Substantia nigra (tissue), 51 donors: ENCODE measurements at places on chromosomes 16 and 17.
A peak's percentile ranks its signal among the peaks of the same experiment; 100 is the strongest.

GRCh38 chr16:67248073-67248400 is 742 bp upstream of the SLC9A5 start:
- DNase-seq: no peak

- peak; percentile 64 for DNase-seq
These were observed 1.3 kb downstream of the ARL5C start for GRCh38 chr17:39164675-39165143.

GRCh38 chr16:89104930-89105571 is 11.4 kb downstream of the ACSF3 start:
- no peak for DNase-seq

DNA sequence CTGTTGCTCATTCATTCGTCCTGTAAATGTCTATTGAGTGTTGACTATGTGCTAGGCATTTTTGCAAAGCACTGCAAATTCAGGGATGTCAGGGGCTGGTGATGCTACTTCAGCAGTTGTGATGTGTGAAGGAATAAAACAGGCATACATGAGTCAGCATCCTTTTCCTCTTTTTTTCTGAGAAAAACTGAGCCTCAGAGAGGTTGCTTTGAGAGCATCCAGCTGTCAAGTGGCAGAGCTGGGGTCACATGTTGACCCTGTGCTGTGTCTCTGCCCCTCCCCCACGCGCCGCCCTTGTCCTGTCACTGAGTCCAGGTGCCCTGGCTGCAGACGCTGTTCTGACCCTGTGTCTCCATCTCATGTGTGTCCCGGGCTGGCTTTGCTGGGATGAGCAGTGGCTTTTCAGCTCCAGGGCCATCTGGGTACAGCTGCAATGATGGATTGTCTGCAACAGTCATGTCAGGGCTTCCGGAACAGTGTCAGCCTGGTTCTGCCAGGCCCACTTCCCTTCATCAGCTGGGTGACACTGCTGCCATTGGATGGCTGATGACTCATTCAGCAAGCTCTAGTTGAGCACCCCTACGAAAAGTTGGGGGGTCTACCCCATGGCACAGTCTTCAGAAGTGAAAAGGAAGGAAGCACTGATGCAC is 14.9 kb downstream of the SEC14L5 start:
- no peak for DNase-seq

GRCh38 chr17:79645777-79646088 is 34.9 kb upstream of the RBFOX3 start:
- no peak for DNase-seq

GRCh38 chr17:4436846-4437245 is 3.1 kb downstream of the SPNS3 start:
- DNase-seq: no peak

GRCh38 chr17:8873801-8874715 is 6.6 kb upstream of the PIK3R6 start:
- DNase-seq: no peak

DNA sequence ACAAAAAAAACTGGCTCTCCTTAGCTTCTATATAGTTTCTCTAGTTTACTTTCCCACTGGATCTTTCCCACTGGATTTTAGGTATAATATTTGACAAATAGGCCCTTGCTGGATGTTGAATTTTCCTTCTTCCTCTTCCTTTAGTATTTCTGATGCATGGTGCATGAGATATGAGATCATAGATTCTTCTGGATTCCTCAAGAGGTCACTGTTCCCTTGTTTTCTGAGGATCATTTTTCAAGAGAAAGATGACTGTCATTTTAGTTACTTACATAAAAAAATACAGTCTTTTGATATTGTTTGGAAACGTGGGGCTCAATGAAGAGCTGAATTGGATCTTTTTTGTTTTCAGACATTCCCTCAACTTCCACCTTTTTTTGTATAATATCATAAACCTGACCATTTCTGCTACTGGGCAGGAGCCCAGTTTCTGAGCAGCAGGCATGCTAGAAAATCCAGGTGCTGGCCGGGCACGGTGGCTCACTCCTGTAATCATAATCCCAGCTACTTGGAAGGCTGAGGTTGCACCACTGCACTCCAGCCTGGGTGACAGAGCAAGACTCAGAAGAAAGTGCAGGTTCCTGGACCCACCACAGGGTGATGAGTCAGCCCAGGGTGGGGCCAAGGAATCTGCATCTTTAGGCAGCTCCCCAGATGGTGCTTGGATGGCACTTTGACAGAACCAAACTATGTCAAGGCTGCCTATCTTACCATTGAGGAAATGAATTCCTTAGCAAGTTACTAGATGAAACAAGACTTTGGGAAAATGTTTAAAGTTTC is 70.3 kb downstream of the SDR42E1 start:
- DNase-seq: no peak

GRCh38 chr16:10514369-10515055 is 65.9 kb downstream of the EMP2 start:
- no peak for DNase-seq

GRCh38 chr17:27906623-27907022 is 13.5 kb upstream of the LYRM9 start:
- no peak for DNase-seq

DNA sequence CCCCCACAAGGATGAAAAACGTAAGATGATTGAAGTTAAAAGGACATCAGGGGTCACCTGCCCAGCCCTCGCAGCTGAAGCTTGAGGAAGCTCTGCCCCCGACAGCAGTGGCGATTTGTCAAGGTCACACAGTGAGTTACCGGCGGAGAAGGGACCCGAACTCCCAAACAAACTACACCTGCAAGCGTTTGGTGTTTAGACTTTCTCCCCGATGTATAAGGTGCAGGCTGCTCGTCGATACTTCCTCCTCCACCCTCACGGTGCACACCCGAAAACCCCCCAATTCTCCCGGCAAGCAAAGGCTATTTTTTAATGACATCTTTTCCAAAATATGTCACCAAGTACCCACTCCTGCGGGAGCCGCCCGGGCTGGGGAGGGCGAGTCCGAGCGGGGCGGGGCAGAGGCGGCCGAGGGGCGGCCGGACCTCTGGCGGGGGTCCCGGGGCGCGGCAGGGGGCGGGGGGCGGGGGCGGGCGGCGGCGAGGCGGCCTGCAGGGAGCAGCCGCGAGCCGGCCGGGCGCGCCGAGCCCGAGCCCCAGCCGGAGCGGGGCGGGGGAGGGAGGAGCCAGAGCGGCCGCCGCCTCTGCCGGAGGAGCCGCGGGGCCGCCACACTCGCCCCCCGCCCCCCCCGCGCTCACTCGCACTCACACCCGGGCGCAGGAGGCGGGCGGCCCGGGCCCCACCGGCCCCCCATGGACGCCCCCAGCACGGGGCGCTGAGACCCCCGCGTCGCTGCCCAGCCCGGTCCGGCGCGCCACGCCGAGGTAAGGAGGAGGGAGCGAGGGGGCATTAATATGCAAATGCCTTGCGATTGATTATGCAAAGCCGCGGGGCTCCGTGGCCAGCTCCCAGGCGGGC is at the start of gene THRA:
THRA (plus strand) TSS at position 637 of the 858 bp plus-strand sequence. CDS start 11,524 bp downstream, outside the sequence.
- peak; percentile 76 for DNase-seq

DNA sequence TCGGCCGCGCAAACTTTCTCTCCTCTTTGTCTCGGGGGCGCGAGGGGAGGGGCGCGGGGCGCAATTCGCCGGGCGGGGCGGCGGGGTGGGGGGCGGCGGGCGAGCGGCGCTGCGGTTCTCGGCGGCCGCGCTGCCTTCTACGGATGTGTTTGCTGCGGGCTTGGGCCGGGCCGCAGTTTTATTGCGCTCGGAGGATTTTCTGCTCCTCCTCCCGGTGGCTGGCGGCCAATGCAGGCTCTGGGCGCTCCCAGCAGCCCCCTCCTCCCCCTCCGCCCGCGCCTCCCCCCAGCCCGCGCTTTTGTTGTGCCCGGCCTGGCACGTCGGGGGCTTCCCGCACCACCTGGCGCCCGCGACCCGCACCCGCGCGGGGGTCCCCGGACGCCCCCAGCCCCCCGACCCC is at the start of gene TIMP2:
TIMP2 (minus strand) TSS at position 154 of the 400 bp plus-strand sequence. CDS start 299 bp downstream, outside the sequence.
- peak; percentile 81 for DNase-seq

GRCh38 chr17:31549121-31549524 is 157.6 kb downstream of the RAB11FIP4 start:
- no peak for DNase-seq

DNA sequence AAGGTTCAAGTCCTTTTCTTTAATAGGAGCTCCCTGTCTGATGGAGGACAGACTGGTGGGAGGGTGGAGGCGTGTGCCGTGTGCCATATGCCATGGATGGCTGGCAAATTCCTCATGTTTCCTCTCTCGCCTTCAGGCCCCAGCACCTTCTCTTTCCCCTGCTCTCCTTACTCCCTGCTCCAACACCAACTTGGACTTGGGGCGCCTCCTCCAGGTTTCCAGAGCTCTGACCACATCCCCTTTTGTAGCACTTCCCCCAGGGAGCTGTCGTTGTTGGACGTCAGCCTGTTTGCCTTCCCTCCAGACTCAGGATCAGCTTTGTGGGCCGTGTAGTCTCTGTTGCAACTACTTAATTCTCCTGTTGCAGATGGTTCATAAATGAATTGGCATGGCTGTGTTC is 30.7 kb downstream of the TMC7 start:
- no peak for DNase-seq
